ENCODE measurements at places on chromosomes 5 and 9.

DNA sequence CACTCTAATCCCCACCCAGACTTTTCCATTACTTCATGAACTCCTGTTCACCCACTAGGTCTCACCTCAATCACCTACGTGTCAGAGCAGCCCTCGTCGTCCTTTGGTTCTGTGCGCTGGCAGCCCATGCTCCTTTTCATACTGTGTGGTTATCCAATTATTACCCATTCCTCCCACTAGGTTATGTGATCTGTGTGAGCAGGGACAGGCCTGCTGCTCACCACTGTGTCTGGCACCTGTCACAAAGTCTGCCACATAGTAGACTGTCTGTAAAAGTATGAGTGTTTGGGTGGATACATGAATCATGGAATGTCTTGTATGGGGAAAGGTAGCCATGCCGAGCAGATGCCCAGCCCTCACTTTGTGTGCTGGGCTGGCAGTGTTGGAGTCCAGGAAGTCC is 12.1 kb upstream of the SMAD5 start:
- H3K4me1 ChIP-seq: no peaks in the 10 kb centered on the region
- H3K4me3 ChIP-seq: no peak overlapping the region
- no peak overlapping the region for H3K27ac ChIP-seq
- DNase-seq: no peak
- H3K27me3 ChIP-seq: peaks cover 28% of the 10 kb centered on the region

- H3K4me3 ChIP-seq: no peak overlapping the region
- no peak overlapping the region for H3K27ac ChIP-seq
- no peak for DNase-seq
- peaks cover 6% of the 10 kb centered on the region for H3K36me3 ChIP-seq
Measured at GRCh38 chr5:65434122-65434521, 47.6 kb downstream of the ADAMTS6 start.

GRCh38 chr5:173010021-173010420 is 26.4 kb downstream of the ATP6V0E1 start:
- H3K27ac ChIP-seq: peak overlapping the region; percentile 84
- H3K4me3 ChIP-seq: peak overlapping the region; percentile 35
- DNase-seq: no peak
- H3K27me3 ChIP-seq: no peaks in the 10 kb centered on the region

DNA sequence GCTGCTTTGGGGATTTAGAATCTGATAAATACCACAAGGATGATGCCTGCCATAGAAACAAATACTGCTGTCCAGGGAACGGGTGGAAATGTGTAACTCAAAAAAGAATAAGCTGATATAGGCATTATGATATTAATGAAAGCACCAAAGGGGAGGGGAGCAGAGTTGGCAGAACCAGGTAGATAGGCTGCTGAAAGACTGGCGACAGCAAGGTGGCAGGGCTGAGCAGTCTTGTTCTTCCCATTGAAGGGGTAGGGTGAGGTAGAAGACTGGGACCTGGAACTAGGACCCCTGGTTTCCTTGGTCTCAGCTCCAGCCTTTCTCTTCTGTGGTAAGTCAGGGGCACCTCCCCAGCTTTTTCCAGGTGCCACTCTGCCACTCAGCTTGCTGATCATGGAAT is 31.4 kb upstream of the TMOD1 start:
- H3K27me3 ChIP-seq: no peaks in the 10 kb centered on the region
- H3K36me3 ChIP-seq: peaks cover 19% of the 10 kb centered on the region
- peaks cover 2% of the 10 kb centered on the region for H3K4me1 ChIP-seq
- H3K27ac ChIP-seq: no peak overlapping the region
- no peak overlapping the region for H3K4me3 ChIP-seq

GRCh38 chr9:132094314-132094791 is 14.7 kb upstream of the MED27 start:
- no peaks in the 10 kb centered on the region for H3K4me1 ChIP-seq
- H3K27me3 ChIP-seq: peaks cover 44% of the 10 kb centered on the region
- no peak overlapping the region for H3K4me3 ChIP-seq
- no peak for DNase-seq
- H3K27ac ChIP-seq: no peak overlapping the region

DNA sequence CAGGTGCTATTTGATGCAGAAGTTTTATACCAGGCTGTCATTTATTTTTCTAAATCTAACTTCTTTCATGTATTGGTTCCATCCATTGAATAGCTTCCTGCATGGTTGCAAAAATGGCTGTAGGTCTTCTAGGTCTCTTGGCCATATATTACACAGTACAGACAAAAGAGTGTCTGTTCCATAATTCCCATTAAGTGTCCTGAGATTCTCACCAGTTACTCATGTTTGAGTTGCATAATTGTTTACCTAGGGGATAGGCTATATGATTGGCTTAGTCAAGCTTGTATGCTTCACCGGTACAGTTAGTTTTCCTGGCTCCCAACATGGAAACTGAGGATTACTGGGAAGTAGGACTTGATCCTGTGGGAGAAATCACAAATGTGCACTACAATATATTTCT is 399.4 kb upstream of the NUDT12 start:
- no peak overlapping the region for H3K4me3 ChIP-seq
- H3K4me1 ChIP-seq: no peaks in the 10 kb centered on the region
- no peaks in the 10 kb centered on the region for H3K27me3 ChIP-seq

DNA sequence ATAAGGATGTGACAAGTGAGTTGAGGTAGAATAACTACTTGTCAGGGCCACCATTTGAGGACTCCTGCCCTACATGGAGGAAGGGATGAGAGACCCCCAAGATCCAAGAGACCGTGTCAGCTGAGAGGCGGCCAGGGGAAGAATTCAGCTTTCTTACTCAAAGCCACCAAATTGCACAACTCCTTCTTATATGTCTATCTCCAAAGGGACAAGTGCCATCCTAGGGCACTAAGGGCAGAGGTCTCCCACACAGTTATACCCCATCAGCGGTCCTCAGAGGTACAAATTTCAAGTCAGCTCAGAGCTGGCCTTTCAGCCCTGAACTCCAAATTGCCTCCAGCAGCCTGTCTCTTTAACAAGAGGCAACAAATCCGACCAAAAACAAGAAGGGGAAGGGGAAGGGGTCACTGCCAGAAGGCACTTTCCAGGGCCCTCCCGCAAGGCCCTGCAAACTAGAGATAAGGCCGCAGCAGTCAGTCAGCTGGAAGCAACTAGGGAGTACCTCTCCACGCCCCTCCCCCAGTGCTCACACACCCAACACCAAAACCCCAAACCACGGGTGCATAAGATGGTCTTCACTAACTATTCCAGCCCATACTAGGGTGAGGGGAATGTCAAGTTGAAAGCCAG is 6.1 kb upstream of the STOML2 start:
- peaks cover 26% of the 10 kb centered on the region for H3K4me1 ChIP-seq
- H3K27ac ChIP-seq: no peak overlapping the region
- no peak for DNase-seq
- H3K36me3 ChIP-seq: peaks cover 33% of the 10 kb centered on the region
- no peaks in the 10 kb centered on the region for H3K27me3 ChIP-seq

- no peaks in the 10 kb centered on the region for H3K27me3 ChIP-seq
- no peak overlapping the region for H3K4me3 ChIP-seq
- H3K36me3 ChIP-seq: peaks cover 35% of the 10 kb centered on the region
- no peak for DNase-seq
Measured at GRCh38 chr9:75164573-75164972, 76.3 kb downstream of the OSTF1 start.

GRCh38 chr9:14529629-14530028 is 163.6 kb downstream of the ZDHHC21 start:
- no peaks in the 10 kb centered on the region for H3K4me1 ChIP-seq
- H3K4me3 ChIP-seq: no peak overlapping the region
- no peak for DNase-seq
- H3K27me3 ChIP-seq: peaks cover 10% of the 10 kb centered on the region
- no peaks in the 10 kb centered on the region for H3K36me3 ChIP-seq

- H3K4me3 ChIP-seq: no peak overlapping the region
- no peaks in the 10 kb centered on the region for H3K4me1 ChIP-seq
- no peaks in the 10 kb centered on the region for H3K36me3 ChIP-seq
- H3K27me3 ChIP-seq: peaks cover 39% of the 10 kb centered on the region
- H3K27ac ChIP-seq: no peak overlapping the region
Measured at GRCh38 chr9:546235-546634, 295.3 kb upstream of the DMRT1 start.

DNA sequence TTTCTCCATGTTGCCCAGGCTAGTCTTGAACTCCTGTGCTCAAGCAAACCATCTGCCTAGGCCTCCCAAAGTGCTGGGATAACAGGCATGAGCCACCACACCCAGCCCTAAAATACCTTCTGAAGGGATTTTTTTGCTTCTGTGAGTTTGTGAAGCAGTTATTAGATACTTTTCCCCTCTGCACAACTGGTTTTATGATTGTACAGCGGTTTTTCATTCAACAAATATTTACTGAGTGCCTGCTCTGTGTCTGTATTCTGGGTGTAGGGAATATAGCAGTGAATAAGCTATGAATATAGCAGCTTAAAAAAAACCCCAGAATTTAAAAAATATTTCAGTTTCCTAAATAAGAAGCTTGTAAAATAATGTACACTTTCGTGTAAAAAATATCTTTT is 2.3 kb downstream of the SNX24 start:
- H3K4me3 ChIP-seq: no peak overlapping the region
- no peaks in the 10 kb centered on the region for H3K36me3 ChIP-seq
- no peak overlapping the region for H3K27ac ChIP-seq
- H3K4me1 ChIP-seq: peaks cover 11% of the 10 kb centered on the region
- H3K27me3 ChIP-seq: no peaks in the 10 kb centered on the region

- H3K27me3 ChIP-seq: no peaks in the 10 kb centered on the region
- DNase-seq: no peak
- no peaks in the 10 kb centered on the region for H3K36me3 ChIP-seq
- peak overlapping the region; percentile 29 for H3K4me3 ChIP-seq
- H3K27ac ChIP-seq: peak overlapping the region; percentile 67
Measured at GRCh38 chr5:68406767-68407241, 191.2 kb downstream of the PIK3R1 start.
